ENCODE measurements at places on chromosomes 7 and 10.
A peak's percentile ranks its signal among the peaks of the same experiment; 100 is the strongest.

- DNase-seq, result no peak
These were observed 128.8 kb downstream of the PTPRN2 start for GRCh38 chr7:158458716-158459282.

DNA sequence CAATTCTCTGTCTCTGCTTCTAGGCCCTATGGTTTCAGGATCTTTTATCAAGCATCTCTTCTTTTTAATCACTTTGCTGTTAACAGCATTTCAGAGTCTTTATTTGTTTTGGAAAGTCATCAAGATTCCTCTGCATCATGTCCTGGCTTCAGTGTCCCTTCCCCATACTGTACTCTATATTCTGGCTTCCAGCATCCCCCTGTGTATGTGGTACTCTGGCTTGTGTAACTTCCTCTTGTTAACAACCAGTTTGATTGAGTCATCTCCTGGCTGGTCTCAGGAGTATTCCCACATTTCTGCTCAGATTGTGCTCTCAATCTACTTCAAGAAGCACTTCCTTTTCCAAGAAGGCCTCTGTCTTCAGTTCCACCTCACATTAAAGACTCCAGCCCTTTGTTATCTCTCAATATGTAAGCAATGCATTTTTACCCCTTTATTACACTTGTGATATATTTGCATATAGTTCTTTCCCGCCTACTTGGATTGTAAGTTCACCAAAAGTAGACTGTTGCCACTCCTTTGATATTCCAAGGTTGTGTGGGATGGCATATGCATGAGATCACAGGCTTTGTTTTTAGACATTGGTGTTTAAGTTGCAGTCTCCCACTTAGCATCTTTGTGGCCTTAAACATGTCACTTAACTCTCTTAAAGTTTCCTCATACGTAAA lies 15.1 kb upstream of the ATE1 start:
- DNase-seq, result peak; percentile 52

DNA sequence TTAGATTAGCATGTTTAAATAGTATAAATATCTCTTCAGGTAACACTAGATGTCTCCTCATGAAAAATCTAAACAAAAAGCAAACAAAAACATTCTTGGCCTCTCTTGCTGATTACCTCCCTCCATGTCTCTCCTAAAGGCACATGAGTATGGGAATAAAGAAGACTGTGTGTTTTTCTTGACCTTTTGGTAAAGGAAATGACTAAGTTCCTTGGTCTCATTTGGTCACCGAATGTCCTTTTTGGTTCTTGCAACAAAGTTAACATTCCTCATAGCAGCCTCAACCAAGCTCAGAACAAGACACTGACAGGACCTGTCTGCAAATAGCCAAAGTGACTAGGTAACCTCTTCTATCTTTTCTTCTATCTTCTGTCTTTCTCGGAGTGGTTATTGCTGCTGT lies 35.5 kb downstream of the POM121L12 start:
- no peak for DNase-seq

GRCh38 chr7:51307651-51308210 lies 8.9 kb downstream of the COBL start:
- no peak for DNase-seq

DNA sequence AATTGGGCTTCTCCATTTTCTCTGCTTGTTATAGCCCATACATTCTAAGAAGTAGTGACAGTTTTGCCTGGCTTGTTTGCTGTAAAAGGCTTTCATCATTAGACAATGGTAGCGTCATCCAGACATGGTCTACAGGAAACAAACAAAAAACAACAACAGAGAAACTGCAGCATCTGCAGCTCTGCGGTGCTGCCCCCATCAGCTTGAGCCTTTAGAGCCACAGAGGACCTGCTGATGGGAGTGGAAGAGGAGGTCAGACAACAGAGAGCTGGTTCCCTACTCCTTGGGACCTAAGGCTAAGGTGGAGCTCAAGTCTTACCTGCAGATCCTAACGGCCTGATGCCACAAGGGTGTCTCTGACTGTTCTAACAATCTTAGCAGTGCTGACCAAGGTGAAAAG lies 3.1 kb downstream of the INA start:
- no peak for DNase-seq

- DNase-seq, result no peak
These were observed 78.7 kb upstream of the MKRN1 start for GRCh38 chr7:140557809-140558518.

DNA sequence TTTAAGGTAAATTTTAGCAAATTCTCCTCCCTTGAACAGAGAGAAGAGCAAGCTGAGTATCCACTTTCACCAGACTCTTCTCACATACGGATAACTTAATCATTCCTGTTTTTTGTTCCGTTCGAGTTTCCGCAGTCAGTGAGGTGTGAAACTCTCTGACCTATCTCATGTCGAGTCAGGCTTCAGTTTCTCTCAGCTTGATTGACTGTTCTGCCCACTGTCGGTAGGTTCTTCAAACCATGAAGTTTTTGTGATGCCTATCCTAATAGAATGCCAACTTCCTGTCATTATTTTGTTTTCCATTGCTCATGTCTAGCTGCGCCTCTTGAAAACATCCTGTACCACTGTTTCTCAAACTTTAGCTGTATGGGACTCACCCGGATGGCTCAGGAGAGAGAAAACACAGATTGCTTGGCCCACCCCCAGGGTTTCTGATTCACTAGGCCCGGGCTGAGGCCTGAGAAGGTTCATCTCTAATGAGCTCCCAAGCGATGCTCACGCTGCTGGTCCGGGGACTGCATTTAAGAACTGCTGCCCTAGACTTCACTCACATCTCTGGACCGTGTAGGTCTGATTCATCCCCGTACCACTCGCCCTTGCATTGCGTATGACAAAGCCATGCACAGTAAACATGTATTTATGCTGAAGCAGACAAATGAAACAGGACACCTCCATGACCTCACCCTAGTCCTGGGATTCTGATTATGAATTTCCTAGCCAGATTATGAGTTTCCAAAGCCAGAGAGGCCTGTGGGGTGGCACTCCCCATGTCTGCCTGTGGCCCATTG lies 208.4 kb upstream of the AGK start:
- no peak for DNase-seq
